ENCODE measurements at places on chromosomes 3 and 15.

DNA sequence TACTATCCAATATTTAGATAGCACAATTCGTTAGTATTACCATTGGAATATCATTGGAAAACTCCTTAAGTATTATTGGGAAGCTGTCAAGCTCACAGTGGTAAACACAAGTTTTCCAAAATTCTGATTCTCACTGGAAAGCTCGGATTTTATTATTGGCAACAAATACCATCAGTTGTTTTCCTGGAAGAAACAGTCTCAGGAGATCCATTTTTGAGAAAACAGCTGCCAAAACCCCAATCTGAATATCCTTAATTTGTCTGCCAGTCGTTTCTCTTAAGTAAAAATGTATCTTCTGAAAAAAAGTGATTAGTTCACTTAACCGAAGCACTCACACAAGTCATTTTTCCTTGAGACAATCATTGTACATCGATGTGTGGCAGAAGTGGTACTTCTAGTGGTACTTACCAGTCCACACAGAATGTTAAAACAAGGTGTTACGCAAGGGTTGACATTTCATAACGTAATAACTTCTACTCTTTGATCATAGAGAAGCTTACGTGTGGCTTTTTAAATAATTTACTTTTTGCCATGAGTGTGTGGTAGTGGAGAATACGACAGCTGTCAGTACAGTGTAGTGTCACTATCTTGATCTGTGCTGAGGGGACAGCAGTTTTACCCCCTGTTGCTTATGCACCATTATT, 74.9 kb downstream of the FAM43A start:
- DNase-seq, result no peak

DNA sequence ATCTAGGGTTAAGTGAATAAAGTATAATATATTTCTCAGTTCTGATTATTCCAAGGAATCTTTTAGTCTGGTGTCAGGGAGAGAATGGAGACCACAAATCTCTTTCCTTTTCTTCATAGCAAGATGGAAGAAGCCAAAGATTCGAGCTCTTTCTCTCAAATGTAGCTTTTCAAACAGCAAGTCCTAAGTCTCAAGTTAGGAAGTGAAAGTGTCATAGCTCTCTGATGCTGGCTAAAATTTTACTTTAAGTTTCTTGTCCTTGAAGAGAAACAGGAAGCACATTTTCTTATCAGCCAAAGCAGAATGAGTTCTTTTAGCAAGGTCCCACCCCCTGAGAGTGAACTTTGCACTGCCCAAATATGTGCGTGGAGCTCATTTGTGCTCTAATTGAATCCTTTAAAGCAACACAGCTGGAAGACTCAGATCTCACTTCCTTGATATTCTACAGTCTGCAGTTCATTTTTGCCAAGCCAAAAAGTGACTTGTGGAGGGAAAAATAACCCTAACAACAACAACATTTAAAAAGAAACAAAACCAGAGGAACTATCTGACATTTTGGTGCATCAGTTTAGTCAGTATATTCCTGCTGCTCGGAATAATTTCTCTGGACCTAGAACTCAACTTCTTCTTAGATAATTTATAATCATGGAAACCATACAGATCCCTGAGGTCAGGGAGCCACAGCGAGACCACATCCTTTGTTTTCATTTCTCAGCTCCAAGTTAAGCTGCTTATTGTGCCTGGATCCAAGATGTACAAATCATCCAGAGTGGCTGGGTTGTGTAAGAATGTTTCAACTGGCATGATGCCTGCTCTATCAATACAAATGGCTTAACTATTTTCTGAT, 238.7 kb upstream of the P2RY1 start:
- no peak for DNase-seq

DNA sequence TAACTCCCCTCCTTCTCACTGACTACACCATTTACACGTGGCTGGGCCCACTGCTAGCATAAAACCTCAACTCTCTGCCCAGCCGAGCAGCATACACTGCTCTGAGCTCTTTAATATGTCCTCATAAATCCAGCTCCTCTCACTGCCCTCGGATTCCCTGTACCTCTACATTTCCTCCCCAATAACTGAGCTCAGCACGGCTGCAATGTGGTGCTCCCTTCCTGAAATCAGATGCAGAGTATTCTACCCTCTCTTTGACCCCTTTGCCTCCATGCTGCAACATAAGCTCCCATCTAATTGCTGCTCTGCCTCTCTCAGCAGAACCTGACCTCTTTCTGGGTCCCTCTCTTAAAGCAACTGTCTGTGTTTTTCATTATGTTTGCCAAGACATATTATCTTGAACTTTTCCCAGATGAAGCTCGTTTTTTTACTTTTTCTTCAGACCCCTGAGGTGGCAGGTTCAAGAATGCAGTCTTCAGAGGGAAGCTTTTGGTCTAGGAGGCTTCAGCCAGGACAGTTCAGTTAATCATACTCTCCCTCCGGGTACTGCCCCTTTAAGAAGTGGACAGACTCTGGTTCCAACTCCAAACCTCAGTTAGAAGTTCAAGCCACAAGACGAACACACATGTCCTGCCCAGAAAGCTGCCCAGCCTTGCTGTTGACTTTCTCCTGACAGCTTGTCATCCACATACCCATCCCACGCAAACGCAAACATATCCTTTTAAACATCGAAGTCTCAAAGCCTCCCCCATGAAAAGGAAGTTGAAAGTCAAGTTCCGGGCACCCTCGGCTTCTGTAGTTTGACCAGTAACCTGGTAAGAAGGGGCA, 81.1 kb upstream of the NEO1 start:
- no peak for DNase-seq

DNA sequence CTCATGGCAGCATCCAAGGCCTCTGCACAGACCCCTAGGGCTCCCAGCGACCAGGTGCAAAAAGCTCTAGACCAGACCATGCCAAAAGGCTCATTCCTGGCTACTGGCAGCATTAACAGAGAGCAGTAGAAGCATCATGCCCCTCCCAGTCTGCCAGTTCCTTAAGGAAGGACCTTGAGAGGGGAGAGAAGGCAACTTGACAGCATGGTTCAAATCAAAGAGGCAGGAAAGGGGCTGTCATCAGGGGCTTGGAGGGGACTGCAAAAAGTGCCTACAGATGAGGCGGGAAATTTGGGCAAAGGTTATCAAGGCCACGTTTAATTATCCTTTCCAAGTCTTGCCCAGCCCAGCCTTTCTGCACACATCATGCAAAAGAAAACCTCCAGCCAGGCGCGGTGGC, 64.7 kb downstream of the SSUH2 start:
- no peak for DNase-seq

DNA sequence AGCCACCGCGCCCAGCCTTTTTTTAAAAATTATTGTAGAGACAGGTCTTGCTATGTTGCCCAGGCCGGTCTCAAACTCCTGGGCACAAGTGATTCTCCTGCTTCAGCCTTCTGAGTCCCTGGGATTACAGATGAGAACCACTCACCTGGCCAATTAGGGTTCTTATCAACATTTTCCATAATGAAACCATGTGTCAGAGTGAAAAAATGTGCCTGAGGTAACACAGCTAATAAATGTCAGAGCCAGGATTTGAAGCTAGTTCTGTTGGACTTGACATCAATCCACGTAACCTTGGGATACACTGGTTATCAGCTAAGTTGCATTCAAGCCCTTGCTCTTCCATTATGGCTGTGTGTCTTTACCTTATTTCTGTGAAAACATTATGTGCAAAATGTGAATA, 29.1 kb downstream of the CHST14 start:
- no peak for DNase-seq

DNA sequence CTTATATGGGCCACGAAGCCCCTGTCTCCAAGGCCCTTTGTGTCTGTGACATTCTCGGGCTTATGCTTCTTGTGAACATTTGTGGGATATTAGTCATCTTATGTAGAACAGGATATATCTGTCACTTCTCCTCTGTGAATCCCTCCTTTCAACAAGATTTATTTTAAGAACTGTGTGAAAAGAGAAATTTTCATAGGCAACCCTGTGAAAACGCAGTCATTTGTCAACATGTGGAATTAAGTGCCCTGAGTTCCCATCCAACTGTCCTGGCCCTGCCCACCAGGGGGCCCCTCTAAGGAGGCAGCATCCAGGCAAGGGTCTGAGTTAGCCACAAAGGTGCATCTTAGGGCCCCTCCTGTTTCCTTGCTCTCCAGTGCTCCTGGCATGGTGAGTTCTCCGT, 76.8 kb upstream of the CHRNA7 start:
- DNase-seq, result no peak

- no peak for DNase-seq
Observed at GRCh38 chr15:38941399-38941953, 376.9 kb upstream of the RASGRP1 start.

DNA sequence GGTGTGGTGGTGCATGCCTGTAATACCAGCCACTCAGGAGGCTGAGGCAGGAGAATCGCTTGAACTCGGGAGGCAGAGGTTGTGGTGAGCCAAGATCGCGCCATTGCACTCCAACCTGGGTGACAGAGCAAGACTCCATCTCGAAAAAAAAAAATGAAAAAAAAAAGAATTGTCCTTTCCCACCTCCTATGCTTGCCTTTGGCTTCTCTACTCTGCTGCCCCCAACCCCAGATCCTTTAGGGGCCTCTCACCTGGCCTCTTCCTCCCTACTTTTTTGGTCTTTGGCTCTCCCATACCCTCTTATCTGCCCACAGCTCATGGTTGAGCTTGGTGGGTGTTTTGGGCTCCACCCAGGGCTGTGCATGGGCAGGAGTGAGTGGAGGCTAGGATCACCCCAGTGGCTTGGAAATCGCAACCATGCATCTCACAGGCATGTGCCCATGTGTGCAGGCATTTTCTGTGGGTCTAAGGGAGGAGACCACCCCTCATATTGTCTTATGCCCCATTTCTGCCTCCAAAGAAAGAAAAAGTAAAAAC, 2.1 kb upstream of the SHISA5 start:
- no peak for DNase-seq

- DNase-seq, result no peak
Observed at GRCh38 chr3:141913150-141913811, 36.8 kb downstream of the ATP1B3 start.

DNA sequence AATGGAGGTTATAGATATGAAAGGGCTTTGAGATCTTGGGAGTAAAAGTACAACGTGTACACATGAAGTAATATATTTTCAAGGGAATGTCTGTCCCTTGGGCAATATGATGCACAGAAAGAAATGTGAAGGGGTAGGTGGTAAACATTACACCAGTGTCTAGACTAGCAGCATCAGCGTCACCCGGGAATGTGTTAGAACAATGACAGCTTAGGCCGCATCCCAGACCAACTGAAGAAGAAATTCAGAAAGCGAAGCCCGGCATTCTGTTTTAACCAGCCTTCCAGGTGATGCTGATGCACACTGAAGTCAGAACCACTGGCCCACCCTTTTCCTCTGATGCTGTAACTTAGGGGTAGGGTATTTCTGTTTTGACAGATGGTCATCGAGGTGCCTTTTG, 6.3 kb downstream of the INAFM2 start:
- no peak for DNase-seq

DNA sequence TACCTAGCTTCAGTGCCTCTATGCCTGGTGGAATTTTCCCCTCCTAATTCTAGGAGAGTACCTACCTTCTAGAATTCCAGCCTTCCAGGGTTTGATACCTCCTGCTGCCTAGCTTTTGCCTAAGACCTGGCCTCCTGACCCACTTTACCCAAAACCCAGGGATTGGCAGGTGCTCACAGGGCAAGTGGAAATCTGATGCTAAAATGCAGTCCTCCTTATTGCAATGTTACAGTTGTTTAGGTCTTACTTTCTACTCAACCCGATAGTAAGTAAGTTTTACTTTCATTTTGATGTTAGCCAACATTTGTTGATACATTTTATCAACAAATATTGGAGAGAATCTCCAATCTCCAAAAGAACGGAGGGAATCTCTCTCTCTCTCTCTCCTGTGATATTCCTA, 275.9 kb downstream of the DOCK3 start:
- DNase-seq, result no peak

DNA sequence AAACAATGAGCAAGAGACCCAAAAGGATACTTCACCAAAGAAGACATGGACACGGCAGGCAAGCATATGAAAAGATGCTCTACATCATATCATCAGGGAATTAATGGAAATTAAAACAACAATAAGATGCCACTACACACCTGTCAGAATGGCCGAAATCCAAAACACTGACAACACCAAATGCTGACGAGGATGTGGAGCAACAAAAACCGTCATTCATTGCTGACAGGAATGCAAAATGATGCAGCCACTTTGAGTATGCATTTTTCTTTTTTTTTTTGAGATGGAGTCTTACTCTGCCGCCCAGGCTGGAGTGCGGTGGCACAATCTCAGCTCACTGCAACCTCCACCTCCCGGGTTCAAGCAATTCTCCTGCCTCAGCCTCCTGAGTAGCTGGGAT, 19.0 kb downstream of the EDC3 start:
- DNase-seq, result no peak

DNA sequence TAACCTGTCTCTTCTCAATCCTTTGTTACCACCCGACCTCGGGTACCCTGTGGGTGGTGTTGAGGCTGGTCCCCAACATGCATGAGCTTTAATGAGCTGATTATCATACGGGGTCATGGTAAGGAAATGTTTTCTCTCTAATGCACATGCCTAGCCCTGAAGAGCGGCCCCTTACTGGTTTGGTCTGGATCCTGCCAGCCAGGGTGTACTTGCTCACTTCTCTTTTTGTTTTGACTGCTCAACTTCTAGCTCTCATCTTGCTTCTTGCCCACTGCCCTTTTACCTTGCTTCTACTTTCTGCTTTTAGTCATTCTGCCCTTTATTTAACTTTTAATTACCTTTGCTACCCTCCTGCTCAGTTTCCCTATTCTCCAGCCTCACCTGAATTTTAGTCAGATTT, 44.3 kb upstream of the ACAD9 start:
- no peak for DNase-seq

DNA sequence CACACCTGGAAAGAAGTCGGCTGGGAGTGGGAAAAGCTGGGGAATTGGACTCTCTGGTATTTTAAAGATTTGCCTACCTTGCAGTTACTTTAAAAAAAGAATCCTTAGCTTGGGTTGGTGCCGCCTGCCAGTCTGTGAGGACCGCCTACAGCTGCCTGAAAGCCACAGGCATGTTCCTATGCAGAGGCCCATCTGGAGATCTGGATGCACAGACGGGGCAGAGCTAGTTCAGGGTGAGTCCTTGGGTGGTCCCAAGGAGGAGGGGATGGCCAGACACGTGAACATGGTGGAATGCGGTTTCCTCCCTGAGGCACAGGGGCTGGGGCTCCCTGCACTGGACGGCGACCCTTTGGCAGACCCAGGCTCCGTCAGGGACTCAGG, 113.2 kb upstream of the IQSEC1 start:
- no peak for DNase-seq

GRCh38 chr3:195597229-195597628, 13.5 kb upstream of the APOD start:
- no peak for DNase-seq

GRCh38 chr3:75737831-75738493, 47.4 kb downstream of the ZNF717 start:
- no peak for DNase-seq

DNA sequence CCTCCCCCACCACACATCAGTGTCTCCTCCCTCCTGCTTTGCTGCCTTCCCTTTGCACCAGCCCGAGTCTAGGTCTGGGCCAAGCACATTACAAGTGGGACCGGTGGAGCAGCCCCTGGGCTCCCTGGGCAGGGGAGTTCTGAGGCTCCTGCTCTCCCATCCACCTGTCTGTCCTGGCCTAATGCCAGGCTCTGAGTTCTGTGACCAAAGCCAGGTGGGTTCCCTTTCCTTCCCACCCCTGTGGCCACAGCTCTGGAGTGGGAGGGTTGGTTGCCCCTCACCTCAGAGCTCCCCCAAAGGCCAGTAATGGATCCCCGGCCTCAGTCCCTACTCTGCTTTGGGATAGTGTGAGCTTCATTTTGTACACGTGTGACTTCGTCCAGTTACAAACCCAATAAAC, 2.3 kb upstream of the ABCF3 start:
- DNase-seq, result no peak

- no peak for DNase-seq
Observed at GRCh38 chr3:123444744-123445143, 4.1 kb downstream of the ADCY5 start.

GRCh38 chr3:112767177-112767576, 79.5 kb downstream of the CD200R1L start:
- DNase-seq, result no peak

Data from T-helper 2 cell (primary cell).